ENCODE measurements at places on chromosomes 2 and 18. TPM values are rescaled to one million over a fixed set of nuclear protein-coding genes. Genes with fewer than 3 reads are reported as not detected.

Gene TSPYL6
- total RNA-seq = not detected

DNA sequence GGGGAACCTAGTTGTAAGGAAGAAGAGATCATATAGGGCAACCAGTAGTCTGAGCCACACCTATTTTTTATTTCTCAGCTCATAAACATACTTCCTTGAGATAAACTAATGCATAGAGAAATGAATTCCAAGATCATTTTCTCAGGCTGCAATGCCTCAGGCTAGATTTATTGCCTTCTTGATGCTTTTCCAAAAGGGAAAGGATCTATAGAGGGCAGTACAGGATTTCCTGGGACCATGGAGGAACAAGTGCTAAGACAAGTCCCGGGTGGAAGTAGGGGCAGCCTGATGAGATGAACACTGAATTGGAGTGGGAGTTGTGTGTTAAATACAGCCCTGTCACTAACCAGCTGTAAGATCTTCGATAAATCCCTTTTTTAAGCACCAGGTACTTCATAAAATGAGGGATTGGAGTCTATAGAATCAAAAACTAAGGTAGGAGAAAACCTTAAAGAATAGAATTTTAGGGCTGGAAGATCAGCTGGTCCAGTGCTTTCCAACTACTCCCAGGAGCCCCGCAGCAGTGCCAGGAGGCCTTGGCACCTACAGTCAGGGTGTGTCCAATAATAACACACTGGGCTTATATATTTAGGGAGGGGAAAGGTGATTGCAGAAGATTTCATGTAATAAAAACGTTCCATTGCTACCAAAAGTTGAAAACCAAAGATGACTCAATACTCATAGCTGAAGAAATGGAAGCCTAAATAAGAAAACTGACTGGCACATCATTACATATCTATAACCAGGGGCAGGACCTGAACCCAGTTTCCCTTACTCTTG, 58.1 kb downstream of the SERTAD2 start:
- no peak for DNase-seq

DNA sequence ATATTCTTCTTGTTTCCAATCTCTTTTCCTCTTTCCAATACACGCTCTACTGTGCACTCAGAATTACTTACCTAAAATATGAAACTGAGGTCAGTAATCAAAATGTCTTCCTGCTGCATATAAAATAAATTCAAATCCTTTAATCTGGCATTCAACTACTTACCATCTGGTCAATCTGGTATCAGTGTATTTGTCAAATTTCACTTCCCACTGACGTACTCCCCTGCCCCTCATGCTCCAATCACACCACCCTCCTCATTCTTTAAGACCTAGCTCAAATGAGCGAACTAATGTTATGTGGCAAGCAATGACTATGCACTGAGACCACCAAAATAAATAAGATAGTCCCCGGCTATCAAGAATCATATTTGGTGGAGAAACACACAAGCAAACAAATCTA, 6.7 kb downstream of the ASB3 start:
- no peak for DNase-seq

DNA sequence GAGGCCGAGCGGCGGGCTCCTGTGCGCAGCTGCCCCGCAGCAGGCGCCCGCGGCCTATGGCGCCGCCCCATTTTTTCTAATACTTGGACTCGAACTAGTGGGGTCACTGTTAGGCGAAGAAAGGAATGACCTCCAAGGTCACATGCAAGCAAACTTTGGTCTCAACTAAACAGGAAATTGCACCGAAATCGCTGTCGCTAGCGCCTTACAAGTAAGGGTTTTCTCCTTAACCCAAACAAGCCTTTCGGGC, 339 bp downstream of the ACAA2 start:
- no peak for DNase-seq

GRCh38 chr2:196963961-196964360, 37.5 kb upstream of the PGAP1 start:
- no peak for DNase-seq

DNA sequence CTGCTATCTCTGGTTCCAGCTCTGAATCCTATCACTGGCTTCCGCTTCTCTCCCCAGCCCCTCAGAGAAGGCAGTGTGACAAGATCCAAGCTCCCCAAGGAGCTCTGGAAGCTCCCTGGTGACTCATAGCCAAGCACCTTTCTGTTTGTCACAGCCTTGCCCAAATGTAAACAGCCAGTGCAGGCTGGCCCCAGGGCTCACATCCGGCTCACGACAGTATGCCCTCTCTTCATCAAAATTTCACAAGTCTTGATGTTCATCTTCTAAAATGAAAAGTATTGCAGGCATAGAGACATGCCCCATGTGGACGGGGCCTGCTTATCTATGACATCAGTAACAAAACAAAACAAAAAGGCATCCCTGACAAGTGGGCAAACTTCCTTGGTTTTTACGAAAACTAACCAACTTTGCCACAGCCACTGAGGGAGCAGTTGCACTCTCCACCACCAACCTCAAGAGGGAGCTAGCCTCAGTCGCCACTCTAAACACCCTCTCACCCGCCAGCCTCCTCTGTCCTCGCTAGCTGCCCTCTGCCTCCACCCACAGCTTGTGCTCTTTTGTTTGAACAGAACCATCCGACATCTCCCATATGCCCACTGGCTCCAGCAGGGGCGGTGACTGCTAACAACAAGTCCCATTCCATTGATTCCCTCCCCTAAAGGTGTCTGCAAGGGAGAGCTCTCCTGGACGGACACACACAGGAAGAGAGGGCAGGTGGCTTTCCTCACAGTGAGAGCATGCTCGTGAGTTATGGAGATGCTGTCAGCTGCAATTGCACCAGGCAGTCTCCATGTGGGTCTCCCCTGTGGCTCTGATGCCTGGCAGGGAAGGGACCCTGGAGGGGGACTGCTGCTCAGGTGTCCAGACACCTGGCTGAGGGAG, 71.0 kb upstream of the DAPL1 start:
- no peak for DNase-seq

DNA sequence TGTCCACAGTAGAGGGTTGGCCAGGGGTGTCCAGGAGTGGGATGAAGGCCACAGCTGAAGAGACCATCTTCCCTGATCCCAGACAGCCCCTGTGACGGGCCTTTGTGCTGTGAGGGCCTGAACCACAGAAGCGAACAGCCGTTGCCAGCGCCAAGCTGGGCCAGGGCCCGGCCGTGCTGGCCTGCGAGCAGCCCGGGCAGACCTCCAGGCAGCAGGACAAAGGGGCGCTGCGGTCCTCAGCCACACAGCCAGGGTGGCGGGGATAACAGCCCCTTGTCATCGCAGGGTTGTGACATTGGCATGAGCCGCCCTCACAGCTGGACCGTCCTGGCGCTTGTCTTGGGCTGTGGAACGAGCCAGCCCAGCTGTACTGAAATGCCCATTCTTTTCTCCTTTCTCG, 161.1 kb downstream of the FAM210A start:
- no peak for DNase-seq

- no peak for DNase-seq
These were observed 898.9 kb downstream of the CPS1 start for GRCh38 chr2:211455216-211455841.

- no peak for DNase-seq
These were observed 33.6 kb upstream of the CHRNA1 start for GRCh38 chr2:174797781-174798276.

GRCh38 chr2:170247882-170248393, 70.0 kb downstream of the MYO3B start:
- DNase-seq = no peak

Gene TXNDC2
- total RNA-seq = 0.26 TPM

GRCh38 chr2:199471443-199472057, 13.8 kb upstream of the SATB2 start:
- DNase-seq = no peak

DNA sequence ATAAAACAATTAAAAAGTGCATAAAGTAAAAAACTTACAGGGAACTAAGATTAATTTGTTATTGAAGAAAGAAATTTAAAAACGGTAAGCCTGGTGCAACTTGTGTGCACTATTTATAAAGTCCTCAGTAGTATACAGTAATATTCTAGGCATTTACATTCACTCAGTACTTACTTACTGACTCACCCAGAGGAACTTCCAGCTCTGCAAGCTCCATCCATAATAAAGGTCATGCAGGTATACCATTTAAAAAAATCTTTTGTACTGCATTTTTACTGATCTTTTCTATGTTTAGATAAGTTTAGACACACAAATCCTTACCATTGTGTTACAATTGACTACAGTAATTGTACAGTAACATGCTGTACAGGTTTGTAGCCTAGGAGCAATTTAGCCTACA, 51.5 kb upstream of the NXPH2 start:
- no peak for DNase-seq

DNA sequence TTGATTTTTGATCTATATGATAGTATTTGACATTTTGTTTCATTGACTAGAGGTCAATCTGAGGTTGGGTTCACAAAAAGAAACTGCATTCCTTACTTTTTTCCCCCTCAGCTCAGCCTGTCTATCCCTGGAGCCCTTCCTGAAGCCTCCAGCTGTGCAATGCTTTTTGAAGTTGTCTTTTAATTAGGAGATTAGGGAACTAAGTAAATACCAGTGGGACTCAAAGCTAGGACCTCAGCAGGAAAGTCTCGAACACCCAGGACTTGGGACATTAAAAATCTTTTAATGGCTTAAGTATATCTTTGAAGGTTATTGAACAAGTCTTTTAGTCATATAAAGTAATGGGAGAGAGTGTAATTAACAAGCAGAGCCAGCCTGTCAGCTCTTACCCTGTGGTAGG, 220.2 kb downstream of the PDE11A start:
- DNase-seq = no peak

DNA sequence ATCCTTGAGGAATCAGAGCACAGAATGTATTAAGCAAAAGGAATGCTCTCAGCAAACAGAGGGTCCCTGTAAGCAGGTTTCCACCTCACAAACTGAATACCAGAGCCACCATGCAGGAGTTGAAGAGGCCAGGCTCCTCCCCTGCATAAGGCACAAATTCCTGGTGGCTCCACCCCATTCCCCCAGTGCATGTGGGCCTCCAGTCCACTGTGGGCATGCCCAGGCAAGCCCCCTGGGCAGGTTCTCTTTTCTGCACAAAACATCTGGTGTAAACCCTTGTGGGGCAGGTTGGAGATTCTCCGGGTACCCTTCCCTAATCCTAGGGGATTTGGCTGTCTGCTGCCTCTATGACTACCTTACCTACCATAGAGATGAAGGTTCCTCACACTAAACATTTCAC, 166.5 kb downstream of the PTPRM start:
- DNase-seq = no peak

Gene SCTR
- not detected for total RNA-seq

DNA sequence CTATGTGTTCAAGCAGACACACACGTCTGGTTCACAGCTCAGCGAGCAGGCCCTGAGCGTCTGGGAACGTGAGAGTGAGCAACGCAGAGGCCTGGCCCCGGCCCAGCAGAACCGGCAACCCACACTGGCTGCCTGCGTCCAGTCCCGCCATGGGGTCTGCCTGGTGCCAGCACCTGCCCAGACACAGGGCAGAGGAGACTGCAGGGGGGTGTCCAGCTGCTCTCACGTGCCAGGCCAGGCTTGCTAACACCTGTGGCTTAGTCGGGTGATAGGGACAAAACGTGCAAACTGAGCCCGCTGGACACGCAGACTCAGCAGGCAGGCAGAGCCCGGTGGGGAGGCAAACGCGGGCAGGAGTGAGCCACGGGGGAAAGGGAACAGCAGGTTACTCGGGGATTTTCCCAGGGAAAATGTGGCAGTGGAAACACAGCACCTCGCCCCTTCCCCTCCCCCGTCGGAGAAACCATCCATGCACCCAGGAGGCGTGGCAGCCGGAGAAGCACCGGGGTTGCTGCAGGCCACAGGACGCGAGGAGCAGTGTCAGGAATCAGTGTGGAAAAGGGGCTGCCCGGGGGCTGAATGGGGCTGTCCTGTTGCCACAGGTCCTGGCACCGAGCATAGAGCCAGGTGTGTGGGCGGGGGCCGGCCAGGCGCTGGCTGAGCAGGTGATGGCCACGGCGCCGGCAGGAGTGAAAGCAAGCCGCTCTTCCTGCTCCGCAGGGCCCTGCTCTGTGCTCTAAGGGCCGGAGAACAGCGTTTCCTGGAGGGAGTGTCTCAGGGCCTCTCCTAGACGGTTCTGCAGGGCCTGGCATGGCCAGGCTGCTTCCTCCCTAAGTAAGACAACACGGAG, 154.7 kb downstream of the HDAC4 start:
- DNase-seq = no peak

DNA sequence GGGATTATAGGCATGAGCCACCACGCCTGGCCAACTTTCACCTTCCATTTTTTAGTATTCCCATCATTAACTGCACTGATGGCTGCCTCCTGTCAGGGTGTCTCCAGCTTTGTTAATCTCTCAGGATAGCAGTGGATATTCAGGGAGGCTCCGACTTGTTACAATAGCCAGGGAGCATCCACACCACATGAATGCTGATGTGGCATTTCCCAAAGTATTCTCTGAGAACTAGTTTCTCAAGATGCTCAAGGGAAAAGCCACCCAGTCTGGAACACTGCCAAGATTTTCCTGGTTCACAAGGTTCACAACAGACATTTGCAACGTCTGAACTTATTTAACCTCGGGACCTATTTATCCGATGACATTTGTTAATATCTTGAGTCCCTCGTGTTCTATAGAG, 33.8 kb downstream of the ZNF519 start:
- DNase-seq = no peak

DNA sequence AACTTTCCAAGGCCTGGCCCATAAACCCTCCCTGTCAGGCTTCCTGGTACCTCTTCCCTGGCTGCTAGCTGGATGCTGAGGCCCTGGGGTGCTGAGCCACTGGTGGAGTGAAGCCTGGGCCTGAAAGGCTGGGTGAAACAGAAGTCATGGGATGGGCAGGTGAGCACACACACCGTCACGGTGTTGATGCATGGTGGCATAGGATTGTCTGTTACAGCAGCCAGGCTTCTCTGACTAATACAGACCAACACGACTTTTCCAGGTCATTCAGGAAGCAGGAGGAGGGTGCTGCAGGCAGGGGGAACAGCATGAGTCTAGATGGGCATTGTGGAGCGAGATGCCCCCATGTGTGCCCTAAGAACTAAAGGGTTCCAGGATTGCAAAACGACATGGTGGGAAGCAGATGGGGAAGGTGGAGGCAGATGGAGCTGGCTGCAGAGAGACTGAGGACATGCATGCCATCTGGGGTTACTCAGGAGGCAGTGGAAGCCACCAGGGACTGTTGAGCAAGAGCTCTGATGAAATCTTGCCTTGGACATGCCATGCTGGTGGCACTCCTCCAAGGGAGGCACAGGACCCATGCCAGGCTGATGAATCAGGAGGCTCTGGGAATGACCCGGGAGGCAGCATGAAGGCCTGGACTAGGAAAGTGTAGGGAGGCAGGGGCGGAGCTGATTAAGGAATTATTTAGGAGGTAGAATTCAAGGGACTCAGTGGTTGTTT, 480.9 kb downstream of the TSN start:
- DNase-seq = no peak

DNA sequence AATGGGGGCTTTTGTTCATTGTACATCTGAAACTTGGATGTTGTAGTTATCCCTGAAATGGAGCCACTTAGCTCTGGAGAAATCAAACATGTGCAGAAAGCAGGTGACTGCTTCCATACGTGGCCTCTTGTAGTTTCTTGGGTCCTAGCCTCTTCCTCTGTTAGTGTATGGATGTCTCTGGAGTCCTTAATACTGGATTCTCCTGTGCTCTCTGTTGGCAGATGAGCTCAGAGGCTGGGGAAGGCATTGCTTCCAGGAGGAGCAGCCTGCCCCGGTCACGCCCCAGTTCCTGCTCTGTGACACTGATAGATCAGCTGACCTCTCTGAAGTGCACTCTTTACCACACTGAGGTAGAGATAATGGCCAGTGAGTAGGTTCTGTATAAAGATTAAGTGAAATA, 176.2 kb downstream of the LDLRAD4 start:
- DNase-seq = no peak

Gene CDKL4
- total RNA-seq = 1.2 TPM

Gene ANKRD30B
- total RNA-seq = not detected

Measured in esophagus muscularis mucosa (tissue), 4 donors.